ENCODE measurements at places on chromosomes 5 and 9. TPM values are rescaled to one million over a fixed set of nuclear protein-coding genes. Genes with fewer than 3 reads are reported as not detected.

Gene SLC4A9
- total RNA-seq, result 0.31 TPM

Gene TGFBR1
- 83.5 TPM for total RNA-seq

Gene PCYOX1L
- total RNA-seq, result 32.4 TPM

Gene ADAMTS6
- total RNA-seq, result 4.3 TPM

Gene OR2S2
- total RNA-seq, result not detected

Gene CNTLN
- total RNA-seq, result 0.71 TPM

Gene SLC30A5
- total RNA-seq, result 34.8 TPM

Gene CCNI2
- 8.9 TPM for total RNA-seq

Gene DNAJC25
- 4.3 TPM for total RNA-seq

Gene CDKN2B
- 1.4 TPM for total RNA-seq

Gene ZNF79
- total RNA-seq, result 14.2 TPM

Gene GABRA1
- total RNA-seq, result not detected

Gene ECM2
- total RNA-seq, result not detected

Gene ZNF782
- 5.4 TPM for total RNA-seq

Gene PDZD2
- total RNA-seq, result 0.22 TPM

Gene C7
- total RNA-seq, result not detected

Gene INSL6
- total RNA-seq, result not detected

Gene NKD2
- total RNA-seq, result 0.23 TPM

Gene DNM1
- total RNA-seq, result 1.4 TPM

Gene RNF183
- total RNA-seq, result 0.14 TPM

Gene PCDHA13
- total RNA-seq, result not detected

Gene SHOC1
- total RNA-seq, result not detected

Gene ST8SIA4
- total RNA-seq, result 39.2 TPM

Gene UBE2QL1
- total RNA-seq, result not detected

Gene PROB1
- 4.1 TPM for total RNA-seq

Gene ANXA2R
- total RNA-seq, result 41.1 TPM

Gene SMIM33
- 0.34 TPM for total RNA-seq

Gene C9orf153
- 0.30 TPM for total RNA-seq

Gene GLRA1
- total RNA-seq, result not detected

Gene C5orf58
- not detected for total RNA-seq

Gene CNTNAP3
- not detected for total RNA-seq

Gene GRIA1
- not detected for total RNA-seq

Gene EGR1
- 4.6 TPM for total RNA-seq

Gene MARCOL
- not detected for total RNA-seq

Gene SEMA6A
- not detected for total RNA-seq

Gene NSG2
- not detected for total RNA-seq

Gene CDH18
- not detected for total RNA-seq

Gene ASTN2
- total RNA-seq, result 5.2 TPM

Gene OR1L6
- total RNA-seq, result not detected

Gene ARPC5L
- 70.2 TPM for total RNA-seq

Gene CA9
- total RNA-seq, result 1.2 TPM

Gene CBY3
- total RNA-seq, result not detected
